ENCODE measurements at places on chromosomes 12 and 14.

DNA sequence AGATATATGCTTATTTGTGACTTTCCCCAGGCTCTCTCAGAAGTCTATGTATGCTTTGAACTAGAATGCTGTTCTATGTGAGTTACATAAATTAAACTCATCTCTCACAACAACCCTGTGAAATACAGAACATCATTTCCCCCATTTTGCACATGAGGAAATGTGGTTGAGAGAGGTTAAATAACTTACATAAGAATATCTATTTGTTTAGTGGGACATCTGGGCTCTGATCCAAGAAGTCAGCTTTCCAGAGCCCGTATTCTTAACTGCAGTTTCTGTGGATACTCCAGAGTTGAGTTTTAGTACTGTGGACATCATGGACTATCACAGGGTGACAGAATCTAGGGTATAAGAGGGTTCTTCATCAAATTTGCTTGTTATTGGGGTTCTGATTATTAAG lies 242.5 kb upstream of the ARHGAP5 start:
- DNase-seq = peak; percentile 92

DNA sequence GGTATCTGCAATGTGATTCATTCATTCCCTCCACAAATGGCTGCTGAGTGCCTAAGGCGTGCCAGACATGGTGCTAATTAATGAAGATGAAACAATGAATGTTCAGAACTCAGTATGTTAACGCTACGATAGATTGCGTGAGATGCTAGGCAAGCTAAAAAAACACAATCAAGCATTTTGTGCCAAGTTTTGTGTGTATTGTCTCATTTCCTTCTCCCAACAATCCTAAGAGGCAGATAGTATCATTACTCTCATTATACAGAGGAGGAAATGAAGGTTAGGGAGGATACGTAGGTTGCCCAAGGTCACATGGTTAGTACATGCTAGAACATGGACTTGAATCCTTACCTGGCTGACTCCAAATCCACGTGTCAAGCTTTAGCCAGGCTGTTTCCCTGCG lies 264.4 kb downstream of the EFCAB11 start:
- no peak for DNase-seq

- DNase-seq = no peak
Measured at GRCh38 chr12:99130808-99131553, 485.9 kb downstream of the APAF1 start.

DNA sequence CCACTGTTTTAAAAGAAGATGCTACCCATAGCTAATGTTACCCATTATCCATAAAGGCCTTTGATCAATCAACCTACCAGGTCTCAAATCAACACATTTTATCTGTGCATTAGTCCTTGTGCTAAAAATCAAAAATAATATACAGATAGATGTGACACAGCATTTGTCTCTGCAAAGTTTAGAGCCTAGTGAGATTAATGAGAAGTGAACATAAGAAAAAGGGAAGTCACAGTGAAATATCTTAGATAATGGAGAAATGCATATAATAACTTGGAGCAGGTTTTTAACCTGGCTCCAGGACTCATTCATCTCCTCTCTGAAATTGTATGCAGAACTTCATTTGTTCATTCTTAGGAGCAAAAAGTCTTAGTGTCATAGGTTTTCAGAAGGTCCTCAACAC lies 7.2 kb downstream of the PDE3A start:
- no peak for DNase-seq

- peak; percentile 79 for DNase-seq
Measured at GRCh38 chr12:64825143-64826021, 935 bp downstream of the TBC1D30 start.

- DNase-seq = no peak
Measured at GRCh38 chr12:111201036-111201435, 167.9 kb downstream of the PHETA1 start.

DNA sequence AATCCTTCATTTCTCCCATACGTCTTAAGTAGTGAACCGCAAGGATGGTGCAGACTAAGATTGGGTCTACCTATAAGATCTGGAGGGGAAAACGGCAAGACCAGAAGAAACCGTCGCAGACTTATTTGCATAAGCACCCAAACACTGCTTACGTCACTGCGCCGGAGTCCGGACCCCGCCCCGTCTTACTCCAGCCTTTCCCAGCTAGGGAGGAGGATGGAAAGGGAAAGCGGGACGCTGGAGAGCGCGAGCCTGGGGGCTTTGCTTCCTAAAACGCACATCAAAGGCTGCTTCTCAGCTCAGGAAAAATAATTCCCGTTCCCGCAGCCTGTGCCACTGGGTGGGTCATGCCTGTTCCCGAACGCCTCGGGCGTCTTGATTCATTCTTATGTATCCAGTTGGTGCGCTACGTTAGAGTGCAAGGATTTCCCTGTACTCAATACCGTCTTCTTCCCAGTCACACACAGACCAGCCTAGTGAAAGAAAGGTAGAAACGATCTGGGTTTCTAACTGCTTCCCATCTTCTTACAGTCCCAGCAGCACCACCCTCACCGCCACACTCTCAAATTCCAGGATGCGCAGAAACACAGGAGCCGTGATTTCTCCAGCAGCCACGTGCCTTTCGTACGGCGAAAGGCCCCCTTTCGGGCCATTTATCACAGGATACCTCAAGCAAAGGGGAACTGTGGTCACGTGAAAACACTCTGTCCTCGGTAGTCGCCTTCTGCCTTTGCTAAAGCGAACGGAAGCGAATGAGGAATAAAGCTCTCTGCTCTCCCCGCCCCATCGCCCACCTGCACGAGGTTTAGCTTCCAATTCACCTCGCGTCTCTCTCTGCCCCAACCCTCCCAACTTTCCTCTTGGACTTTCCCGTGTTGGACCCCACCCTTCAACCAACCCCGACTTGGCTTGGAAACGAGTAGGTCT lies 1.1 kb downstream of the SLC6A15 start:
- DNase-seq = no peak

DNA sequence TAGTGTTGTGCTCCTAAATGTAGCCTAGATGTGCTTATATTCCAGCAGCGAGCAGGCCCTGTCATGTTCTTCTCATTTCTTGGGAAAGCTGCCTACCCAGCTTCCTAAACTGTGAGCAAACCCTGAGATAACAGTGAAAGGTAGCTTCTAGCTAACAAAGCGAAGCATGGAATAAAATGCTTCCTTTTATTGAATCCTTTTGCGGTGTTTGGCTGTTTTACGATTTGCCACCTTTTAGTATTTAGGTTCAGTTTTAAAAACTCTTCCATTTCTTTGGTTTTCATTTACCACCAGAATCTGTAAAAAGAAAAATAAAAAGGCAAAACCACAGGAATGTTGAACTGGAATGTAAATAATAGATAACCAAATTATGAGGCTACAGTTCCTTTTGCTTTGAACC lies 5.0 kb upstream of the PKP2 start:
- no peak for DNase-seq

DNA sequence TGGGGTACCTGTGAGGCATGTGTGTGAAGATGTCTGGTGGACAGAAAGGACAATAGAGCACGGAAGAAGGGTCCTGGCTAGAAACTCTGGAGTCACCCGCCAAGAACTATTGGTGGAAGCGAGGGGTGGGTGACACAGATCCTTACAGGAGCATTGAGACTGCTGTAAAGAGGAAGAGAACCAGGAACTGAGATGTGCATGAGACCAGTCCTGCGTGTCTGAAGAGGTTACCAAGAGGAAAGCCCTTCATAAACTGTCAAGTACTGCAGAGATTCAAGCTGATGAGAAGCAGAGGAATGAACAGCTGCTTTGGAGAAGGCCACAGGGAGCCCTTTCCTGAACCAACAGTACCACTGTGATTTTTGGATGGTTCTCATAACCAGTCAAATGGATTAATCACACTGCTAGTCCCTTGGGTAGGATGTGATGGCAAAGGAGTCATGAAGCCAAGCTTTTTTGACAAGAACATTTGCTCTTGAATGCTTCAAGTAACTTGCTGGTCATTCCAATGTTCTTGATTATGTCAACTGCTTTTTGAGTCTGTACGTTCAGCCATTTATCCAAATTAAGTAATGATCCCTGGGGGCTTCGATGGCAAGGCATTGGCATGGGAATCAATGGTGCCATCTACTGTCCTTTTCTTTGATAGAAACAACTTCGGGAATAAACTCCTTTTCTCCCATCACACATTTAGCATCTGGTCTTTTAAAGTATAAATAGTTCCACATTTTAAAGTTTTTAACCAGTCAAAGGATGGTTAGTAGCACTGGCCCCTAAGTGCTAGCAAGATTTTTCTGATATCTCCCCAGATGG lies 42.9 kb downstream of the GPR135 start:
- DNase-seq = no peak

- DNase-seq = no peak
Measured at GRCh38 chr12:52228366-52228765, 4.7 kb upstream of the KRT7 start.

DNA sequence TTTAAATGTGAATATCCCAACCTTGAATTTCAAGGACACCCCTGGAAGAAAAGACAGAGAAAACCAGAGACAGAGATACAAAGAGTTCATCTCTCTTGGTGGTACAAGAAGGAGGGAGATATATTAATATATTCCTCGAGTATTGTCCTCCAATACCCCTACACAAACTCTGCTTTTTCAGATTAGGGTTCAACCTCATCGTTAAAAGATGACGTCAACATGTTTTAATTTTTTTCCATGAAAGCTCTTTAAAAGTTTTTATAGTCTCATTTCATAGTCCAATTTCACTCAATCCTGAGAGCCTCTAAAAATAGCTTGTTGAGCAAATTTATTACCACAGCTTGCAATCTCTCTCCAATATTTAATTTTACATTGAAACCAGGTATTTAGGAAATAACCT lies 19.4 kb downstream of the RHOJ start:
- DNase-seq = no peak

GRCh38 chr12:9039397-9039977 lies 50.1 kb downstream of the KLRG1 start:
- DNase-seq = peak; percentile 14

DNA sequence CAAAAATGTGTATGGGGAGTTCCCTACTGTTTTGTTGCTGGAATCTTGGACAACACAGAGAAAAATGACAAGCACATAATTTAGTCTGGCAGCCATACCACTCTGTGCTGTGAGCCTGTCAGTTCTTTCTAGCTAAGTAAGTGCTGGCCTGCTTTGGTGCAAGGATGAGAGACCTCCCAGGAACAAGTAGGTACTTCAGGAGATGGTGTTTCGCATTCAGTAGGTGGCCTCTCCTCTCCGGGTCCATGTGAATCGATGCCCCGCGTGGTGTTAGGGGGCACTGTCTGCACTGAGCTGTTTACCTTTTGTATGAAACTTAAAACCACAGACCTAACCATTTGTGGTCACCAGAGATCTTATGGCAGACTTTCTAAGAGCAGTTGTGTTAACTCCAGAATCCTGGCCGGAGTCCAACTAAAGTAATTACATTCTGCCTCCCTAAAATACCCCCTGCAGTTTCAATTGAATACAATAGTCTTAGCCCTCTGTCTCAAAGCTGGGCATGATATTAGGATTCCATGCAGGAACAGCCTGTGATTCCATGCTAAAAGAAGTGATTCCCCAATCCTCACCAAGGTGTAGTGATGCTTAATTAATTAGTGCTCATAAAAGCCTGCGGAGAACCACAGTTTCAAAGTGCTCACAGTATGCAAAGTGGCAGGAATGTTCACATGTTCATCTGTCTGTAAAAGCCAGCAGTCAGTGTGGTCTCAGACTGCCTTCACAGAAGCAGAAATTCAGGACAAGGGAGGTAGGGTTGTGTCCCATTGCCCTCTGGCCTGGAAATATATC lies 64.2 kb downstream of the LLPH start:
- no peak for DNase-seq

GRCh38 chr14:93431036-93431670 lies 414 bp downstream of the UNC79 start:
- peak; percentile 67 for DNase-seq

- DNase-seq = no peak
Measured at GRCh38 chr14:100336618-100337530, 13.7 kb downstream of the SLC25A47 start.

DNA sequence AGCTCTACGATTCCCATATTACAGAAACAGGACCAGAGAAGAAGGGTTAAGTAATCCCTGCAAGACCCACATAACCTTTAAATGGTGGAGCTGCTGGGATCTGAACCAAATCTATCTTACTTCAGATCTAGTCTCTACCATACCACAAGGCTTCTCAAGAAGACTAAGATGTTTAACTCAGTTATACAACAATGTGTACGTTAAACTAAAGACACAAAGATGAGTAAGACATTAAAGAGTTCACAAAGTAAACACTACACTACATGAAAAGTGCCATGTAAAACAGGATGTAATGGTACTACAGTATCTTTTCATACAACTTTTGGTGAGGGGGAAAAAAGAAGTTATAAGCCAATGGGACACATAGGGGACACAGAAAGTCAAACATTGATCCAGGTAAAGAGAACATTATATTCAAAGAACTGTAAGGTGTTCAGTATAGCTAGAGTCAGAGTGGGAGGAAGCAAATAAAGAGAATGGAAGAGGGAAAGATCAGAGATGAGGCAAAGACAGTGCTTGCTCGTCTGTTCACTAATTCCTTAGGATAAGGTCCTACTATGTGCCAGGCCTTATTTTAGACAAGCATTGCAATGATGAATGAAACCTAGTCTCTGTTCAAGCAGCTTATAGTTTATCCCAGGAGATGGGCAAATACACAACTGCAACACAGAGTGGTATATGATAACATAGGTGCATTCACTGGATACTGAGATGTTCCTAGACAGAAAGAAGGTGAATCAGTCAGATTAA lies 7.7 kb downstream of the TMED10 start:
- DNase-seq = no peak

DNA sequence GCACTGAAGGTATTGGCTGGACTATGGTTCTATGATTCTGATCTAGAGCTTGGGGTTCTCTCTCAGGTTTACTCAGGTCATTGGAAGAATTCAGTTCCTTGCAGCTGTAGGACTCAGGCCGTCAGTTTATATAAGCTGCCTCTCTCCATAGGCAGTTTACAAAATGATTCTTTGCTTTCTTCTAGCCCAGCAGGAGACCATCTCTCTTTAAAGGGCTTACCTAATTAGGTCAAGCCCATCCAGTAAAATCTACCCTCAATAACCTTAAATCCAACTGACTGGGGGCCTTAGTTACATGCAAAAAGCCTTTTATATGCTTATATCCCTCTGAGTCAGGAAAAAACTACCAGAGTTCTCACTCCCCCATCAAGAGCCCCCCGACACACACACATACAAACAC lies 80.5 kb upstream of the GARIN6 start:
- DNase-seq = no peak

DNA sequence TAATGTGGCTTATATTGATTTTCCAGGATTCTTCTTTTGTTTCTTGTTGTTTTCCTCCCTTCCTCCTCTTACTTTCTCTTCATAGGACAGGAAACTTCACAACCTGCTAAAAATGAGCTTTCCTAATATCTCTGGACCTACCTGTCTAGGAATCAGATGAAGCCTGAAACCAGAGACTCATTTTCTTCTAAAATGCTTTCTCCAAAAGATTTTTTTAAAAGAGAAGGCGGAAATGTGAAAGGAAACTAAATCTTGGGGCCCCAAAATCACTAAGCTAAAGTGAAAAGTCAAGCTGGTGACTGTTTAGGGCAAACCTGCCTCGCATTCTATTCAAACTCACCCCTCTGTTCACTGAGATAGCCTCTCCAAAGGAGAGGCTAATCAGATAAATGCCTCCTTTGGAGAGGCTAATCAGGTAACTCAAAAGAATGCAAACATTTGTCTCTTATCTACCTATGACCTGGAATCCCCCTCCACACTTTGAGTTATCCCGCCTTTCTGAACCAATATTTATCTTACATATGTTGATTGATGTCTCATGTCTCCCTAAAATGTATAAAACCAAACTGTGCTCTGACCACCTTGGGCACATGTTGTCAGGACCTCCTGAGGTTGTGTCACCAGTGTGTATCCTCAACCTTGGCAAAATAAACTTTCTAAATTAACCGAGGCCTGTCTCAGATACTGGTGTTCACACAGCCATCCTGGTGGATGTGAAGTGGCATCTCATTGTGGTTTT lies 72.7 kb upstream of the HECTD1 start:
- no peak for DNase-seq

- DNase-seq = no peak
Measured at GRCh38 chr12:95718006-95718431, 72.5 kb downstream of the NTN4 start.
